Bronchial smooth muscle cell (primary cell): ENCODE measurements at places on chromosomes 3 and 15. TPM values are rescaled to one million over a fixed set of nuclear protein-coding genes. Genes with fewer than 3 reads are reported as not detected.

Gene GP5
- total RNA-seq = under 0.01 and 0.09 TPM in 2 replicates

Gene FETUB
- not detected in 2 replicates for total RNA-seq

Gene RCN2
- 25.9 and 38.3 TPM in 2 replicates for total RNA-seq

Gene SPTBN5
- 0.16 and 0.17 TPM in 2 replicates for total RNA-seq

Gene SUSD5
- 3.9 and 5.7 TPM in 2 replicates for total RNA-seq

Gene SLC12A8
- total RNA-seq = 2.8 and 6.4 TPM in 2 replicates

Gene DNAH12
- total RNA-seq = under 0.01 TPM in 2 replicates

Gene PPP2R3A
- total RNA-seq = 7.8 and 9.6 TPM in 2 replicates

Gene SCN5A
- total RNA-seq = under 0.01 and 0.09 TPM in 2 replicates

Gene NR2F2
- total RNA-seq = 8.3 and 13.2 TPM in 2 replicates

Gene CYP1A2
- total RNA-seq = not detected in 2 replicates

Gene MINAR1
- total RNA-seq = 0.43 and 0.63 TPM in 2 replicates

Gene EPHA6
- total RNA-seq = 0.26 TPM in 1 of 2 replicates, not detected in the other

Gene NUP210
- 0.09 TPM in 1 of 2 replicates, not detected in the other for total RNA-seq

Gene TRH
- total RNA-seq = not detected in 2 replicates

Gene PDZRN3
- 33.9 and 52.5 TPM in 2 replicates for total RNA-seq

Gene C15orf62
- under 0.01 TPM in 1 of 2 replicates, not detected in the other for total RNA-seq

Gene ALPK3
- total RNA-seq = 0.16 and 0.17 TPM in 2 replicates

Gene CAV3
- not detected in 2 replicates for total RNA-seq

Gene VGLL3
- total RNA-seq = 6.2 and 10.9 TPM in 2 replicates
